ENCODE measurements at places on chromosomes 1 and 21. TPM values are rescaled to one million over a fixed set of nuclear protein-coding genes. Genes with fewer than 3 reads are reported as not detected.

Gene GRHL3
- total RNA-seq: not detected

Gene TTC24
- total RNA-seq: not detected

Gene CHRM3
- total RNA-seq: 0.13 TPM

Gene SYPL2
- under 0.01 TPM for total RNA-seq

Gene TFF3
- 0.52 TPM for total RNA-seq

Gene RNF19B
- 21.2 TPM for total RNA-seq

Gene RNU1-2
- total RNA-seq: under 0.01 TPM

Gene CR1
- total RNA-seq: not detected

Gene TFF1
- not detected for total RNA-seq

Data from epithelial cell of alveolus of lung (primary cell).